ENCODE measurements at places on chromosomes 16 and 17. TPM values are rescaled to one million over a fixed set of nuclear protein-coding genes. Genes with fewer than 3 reads are reported as not detected.

DNA sequence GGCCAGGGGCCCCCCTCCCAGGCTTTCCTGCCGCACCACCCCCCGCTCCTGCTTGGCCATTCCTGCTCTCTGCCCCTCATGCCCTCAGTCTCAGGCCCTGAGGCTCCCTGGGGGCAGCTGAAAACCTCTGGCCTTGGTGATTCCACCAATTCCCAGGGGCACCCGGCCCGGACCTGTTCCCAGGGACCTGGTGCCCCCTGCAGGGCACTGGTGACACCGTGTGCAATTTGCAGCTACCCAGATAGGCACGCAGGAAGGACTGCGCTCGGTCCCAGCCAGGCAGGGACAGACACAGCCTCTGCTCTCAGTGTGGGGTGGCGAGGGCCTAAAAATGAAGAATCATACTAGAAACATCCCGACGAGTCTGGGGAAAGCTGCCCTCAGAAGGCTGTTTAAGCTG is 13.4 kb downstream of the WFDC1 start:
- no peak for DNase-seq

DNA sequence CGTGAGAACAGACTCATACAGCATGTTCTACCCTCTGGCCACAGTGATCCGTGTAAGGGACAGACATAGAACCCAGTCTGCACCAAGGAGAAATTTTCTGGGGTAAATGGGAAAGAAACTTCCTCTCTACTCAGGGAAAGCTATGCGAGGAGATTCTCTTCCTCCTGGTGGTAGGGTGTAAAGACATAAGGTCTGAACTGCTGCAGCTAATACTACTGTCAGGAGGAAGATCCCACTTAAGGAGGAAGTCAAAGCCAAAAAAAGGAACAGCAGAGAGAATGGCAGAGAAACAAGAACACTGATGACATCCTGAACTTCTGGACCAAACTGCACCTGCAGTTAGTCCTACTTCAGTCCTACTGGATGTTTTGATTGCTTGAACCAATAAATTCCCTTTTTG is 7.1 kb upstream of the TM4SF5 start:
- no peak for DNase-seq

GRCh38 chr16:15553313-15554088 is 89.5 kb downstream of the MARF1 start:
- no peak for DNase-seq

DNA sequence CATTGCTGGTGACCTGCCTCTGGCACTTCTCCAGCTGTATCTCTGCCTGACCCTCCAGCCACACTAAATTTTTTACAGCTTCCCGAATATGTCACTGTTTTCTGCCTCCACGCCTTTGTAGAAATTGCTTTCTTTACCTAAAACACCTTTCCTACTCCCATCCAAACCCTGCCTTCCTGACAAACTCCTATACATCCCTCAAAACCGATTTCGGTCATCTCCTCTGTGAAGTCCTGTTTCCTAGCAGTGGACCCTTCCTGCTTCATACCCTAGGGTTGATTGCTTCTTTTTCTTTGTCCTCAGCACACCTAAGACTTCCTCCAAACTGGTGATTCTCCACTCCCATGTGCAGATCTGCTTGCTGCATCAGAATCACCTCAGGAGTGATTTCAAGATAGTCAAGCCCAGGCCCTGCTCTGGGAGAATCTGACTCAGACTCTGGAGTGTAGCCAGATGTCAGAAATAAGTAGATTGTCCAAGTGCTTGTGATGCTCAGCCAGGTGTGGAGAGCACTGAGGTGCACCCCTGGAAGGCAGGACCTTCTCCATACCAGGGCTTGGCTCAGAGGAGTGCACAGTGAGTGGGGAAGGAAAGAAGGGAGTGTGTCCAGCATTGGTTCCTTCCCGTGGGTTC is 184.2 kb downstream of the COPRS start:
- DNase-seq = no peak

DNA sequence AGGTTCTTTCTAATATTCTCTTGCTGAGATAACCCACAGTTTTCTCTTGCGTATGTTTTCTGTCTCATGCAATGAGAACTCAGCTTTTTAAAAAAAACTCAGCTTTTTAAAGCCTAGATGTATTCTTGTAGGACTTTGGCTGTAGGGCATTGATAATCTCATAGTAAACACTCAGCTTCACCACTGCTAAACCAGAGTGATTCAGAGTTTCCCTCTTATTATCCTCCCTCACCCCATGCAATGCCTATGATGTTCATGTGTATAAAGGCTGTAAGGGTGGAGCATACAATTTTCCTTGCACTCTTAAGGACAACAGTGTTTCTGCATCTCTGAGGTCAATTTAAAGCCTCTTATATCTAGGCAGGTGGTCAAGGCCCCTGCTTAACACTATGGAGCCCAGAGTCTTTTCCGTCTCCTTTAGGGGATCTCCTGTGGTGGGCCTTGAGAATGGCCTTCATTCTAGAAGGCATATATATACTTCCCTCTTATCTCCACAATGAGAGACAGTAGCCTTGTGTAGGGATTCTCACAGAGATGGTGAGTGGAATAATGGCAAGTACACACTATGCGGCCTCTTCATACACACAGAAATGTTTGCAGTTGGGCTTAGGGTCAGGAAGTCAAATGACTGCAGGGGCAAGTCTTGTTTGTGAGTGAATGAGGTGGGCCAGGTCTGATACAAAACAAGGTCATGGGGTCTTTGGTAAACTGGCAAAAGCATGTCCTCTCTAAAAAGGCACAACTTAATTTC is 279.6 kb downstream of the HS3ST3A1 start:
- DNase-seq = no peak

DNA sequence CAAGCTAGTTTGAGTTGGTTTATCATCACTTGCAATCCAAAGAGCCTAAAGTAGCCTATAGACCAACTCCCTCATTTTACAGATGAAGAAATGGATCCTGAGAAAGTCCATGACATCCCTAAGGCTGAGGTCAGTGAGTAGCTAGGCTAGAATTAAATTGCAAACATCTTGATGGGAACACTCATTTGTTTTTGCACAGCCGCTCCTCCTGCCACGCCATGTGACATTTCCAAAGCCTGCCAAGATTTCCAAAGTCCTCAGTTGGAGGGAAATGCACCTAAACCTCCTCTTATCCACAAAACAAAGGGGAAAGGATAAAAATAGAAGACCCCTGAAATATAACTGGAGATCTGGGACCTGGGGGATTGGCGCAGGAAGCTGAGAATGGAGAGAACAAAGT is 15.0 kb downstream of the TMEM92 start:
- no peak for DNase-seq

DNA sequence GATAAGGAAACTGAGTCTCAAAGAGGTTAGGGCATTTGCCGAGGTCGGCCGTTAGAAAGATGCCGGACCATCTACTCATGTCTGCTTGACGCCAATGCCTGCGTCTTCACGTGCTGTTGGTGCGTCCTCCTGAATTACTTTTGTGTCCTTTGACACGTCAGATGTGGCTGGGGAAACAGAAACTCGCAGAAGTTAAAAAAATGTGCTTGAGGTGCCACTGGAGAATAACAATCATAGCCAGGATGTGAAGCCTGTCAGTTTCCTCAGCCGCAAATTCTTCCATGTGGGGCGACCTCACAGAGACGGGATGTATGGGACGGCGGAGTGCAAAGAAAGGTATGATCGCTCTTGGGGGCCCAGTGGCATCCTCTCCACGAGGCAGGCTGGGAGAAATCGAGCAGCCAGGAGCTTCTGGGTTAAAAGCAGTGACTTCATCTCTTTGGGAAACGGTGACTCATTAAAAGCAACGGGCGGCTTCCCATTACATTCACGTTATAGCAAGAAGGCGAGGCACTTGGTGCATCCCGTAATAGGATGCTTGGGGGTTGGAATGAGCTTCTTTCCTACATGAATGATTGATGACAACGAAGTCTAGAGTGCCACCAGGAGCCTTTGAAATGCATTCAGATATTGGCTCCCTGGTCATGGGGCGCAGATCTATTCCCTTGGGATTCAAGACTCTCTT is 67.8 kb downstream of the BMERB1 start:
- no peak for DNase-seq

DNA sequence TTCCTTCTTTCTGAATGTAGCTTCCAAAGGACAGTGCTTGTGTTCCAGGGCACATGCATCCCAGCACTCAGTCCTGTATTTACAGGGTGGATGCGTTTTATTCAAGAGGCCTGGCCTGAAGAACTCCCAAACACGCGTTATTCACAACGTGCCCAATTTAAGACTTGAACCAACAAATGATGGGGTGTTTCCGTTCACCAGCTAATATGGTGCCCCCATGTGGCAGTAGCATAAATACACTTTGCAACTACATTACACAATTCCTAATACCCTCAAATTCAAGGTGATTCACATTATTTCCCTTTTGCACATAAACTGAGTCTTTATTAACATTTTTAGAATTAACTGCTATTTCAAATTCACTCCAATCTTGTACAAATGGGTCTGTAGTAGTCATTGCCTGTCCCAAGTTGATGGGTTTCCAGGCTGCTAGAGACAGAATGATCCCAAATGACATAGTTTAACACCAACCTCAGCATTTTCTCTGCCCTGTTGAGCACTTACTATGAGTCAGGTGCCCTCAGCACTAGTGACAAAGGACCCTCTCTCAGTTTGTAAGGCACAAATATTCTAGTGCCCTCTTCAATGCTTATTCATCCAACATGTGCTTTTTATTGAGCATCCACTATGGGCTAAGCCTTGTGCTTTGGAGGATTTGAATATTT is 26.9 kb downstream of the HSD17B2 start:
- DNase-seq = no peak

GRCh38 chr17:48791128-48792032 is 25.6 kb downstream of the TTLL6 start:
- no peak for DNase-seq

DNA sequence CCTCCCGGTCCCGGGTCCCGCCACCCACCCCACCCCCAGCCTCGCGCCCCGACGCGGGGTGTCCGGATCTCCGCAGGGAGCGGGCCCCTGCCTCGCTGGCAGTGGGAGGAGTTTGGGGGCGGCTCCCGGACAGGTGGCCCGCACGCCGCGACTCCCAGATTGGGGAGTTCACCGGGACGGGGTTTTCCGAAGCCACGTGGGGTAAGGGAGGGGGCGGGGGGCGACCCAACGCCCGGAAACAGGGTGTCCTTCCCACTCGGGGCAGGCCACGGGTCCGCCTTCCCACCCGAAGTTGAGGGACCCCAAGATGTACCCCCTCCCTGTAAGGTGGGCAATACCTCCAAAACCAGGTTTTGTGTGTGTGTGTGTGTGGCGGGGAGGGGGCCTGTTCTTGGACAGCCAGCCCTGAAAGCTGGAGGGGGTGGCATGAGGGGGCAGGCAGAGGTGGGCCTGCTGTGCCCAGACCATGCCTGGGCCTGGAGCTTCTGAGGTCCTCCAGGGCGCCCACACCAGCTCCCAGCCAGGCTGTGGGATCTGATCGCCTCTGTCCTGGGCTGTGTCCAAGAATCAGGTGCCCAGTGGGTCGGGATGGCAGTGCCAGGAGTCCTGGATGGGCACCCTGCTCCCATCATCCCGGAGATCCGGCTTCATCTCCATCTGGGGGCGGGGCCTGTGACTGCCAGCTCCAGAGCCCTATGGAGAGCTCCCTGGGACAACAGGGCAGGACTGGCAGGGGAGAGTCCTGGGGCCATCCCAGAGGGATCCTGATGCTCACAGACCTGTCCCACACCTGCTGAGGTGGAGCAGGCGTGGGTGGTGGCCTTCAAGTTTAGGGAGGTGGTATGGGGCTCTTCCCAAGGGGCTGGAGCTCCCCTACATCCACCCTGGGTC is 767 bp downstream of the SYNGR2 start:
- peak; percentile 34 for DNase-seq

DNA sequence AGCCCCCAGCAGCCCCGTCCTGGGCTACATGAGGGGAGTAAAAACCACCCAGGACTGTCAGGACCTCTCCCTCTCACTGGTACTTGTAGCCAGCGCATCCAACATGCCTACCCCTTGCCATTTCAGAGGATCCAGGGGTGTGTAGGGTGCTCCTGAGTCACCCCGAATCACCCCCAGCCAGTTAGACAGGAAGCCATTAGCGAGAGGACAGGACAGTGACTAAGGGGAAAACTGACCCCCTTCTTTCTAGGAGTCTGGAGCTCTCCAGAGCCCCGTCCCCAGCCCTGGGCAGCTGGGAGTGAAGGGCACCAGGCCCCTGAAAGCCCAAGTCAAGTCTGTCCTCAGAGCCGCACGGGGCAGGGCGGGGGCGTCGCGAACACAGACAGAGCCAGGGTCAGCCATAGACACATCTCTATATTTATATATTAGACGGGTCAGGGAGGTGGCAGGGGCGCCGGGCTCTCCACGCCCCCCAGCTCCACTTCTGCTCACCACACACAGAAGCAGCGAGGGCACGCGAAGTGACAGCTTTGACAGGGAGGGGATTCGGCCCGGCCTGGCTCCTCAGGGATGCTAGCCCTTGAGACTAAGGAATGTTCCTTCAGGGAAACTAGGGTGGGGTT is 485 bp upstream of the GDPD3 start:
- no peak for DNase-seq

DNA sequence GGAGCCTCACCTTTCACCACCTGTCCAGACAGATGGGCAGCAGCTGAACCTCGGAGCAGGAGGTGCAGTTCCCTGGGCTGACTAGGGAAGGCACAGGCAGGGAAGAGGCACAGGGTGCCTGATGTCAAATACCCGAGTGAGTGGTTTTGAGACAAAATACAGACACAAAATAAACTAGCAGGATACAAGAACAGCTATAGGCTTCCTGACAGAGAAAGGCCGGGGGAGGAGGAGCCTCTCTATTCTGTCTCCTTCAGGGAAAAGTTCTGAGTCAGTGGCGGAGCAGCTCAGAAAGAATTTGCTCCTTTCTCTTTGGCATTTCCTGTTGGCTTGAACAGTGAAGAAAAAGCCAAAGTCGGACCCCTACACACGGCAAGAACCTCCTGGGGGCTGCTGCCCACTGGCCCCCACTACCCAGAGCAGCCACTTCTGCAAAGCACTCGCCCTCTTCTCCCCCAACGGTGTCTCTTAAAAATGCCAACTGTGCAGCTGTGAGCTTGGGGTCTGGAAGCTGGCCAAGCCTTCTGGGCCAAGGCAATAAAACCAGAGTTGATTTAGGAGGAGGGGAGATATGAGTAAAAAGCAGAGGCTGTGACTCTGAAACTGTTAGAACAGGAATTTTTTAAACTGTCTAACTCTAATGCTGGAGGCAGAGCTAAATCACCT is 14.4 kb upstream of the FAAP100 start:
- DNase-seq = no peak

- no peak for DNase-seq
Observed at GRCh38 chr17:19979917-19980770, 2.5 kb upstream of the AKAP10 start.

- DNase-seq = no peak
Observed at GRCh38 chr17:17771498-17772201, 65.1 kb downstream of the SREBF1 start.

CCDC92B gene
- total RNA-seq = 0.54 TPM

FN3K gene
- total RNA-seq = 12.0 TPM

TNFSF13 gene
- 45.6 TPM for total RNA-seq

C16orf86 gene
- 4.7 TPM for total RNA-seq

All from naive thymus-derived CD4-positive, alpha-beta T cell (primary cell).